ENCODE measurements at places on chromosomes 11 and 22. TPM values are rescaled to one million over a fixed set of nuclear protein-coding genes. Genes with fewer than 3 reads are reported as not detected.

The TMEM86A gene
- total RNA-seq, result 5.6 TPM

DNA sequence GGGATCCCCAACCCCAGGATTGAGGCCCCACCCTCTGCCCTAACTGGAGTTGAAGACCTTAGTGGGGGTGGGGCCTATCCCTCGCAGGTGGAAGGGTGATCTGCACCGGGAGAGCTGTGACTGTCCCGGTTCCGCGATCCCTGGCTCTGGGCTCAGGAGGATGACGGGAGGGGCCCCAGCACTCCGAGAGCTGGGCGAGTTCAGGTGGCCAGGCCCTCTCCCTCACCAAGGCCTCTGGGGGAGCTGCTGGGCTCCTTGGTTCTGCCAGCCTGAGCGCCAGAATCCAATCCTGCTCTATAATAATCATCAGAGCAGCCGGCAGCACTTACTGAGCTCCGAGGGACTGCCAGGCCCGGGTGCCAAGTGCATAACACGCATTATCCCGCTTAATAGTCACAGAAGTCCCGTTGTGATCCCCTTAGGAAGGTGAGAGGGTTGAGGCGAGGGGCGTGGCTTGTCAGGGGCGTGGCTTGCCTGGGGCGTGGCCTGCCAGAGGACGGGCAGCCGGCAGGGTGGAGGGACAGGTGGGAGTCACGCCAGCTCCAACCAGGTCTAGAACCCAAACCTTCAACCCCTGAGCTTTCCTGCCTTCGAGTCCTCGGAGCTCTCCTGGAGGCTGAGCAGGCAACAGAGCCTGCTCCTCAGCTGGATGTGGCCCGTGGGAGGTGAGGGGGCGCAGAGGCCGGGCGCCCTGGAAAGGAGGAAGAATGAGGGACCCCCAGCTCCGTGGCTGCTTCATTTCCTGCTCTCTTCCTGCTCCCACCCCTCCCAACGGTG is 7.3 kb upstream of the SYT7 start:
- DNase-seq, result peak; percentile 67

DNA sequence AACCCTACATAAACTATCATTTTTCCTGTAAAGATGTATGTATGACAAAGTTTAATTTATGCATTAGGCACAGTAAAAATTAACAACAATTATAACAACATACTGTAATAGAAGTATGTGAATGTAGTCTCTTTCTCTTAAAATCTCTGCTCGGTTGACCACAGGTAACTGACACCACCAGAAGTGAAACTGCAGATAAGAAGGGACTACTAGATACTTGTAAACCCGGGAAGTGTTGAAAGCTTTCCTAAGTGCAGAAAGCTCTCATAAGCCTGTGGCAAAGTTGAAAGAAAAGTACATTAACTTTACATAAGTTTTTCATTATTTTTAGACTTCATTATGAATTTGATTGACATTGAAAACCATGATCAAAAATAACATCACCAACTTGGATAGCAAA is 1173.3 kb downstream of the LRRC4C start:
- DNase-seq, result no peak

The MMP7 gene
- 54.5 TPM for total RNA-seq

The SEZ6L gene
- 0.52 TPM for total RNA-seq

- DNase-seq, result no peak
These were observed 353.4 kb downstream of the SOX6 start for GRCh38 chr11:16002942-16003341.

- DNase-seq, result peak; percentile 71
These were observed 1.6 kb upstream of the BRSK2 start for GRCh38 chr11:1387961-1388762.

GRCh38 chr11:66881927-66882452 is 25.1 kb downstream of the LRFN4 start:
- no peak for DNase-seq

The NFRKB gene
- total RNA-seq, result 29.8 TPM

The CFAP300 gene
- total RNA-seq, result 0.52 TPM

The OR4A16 gene
- total RNA-seq, result not detected

The TEX12 gene
- total RNA-seq, result not detected

GRCh38 chr11:14029971-14030920 is 67.7 kb downstream of the SPON1 start:
- DNase-seq, result peak; percentile 60

- DNase-seq, result no peak
These were observed 55.5 kb upstream of the USP47 start for GRCh38 chr11:11786234-11786633.

The TRIM49 gene
- not detected for total RNA-seq

DNA sequence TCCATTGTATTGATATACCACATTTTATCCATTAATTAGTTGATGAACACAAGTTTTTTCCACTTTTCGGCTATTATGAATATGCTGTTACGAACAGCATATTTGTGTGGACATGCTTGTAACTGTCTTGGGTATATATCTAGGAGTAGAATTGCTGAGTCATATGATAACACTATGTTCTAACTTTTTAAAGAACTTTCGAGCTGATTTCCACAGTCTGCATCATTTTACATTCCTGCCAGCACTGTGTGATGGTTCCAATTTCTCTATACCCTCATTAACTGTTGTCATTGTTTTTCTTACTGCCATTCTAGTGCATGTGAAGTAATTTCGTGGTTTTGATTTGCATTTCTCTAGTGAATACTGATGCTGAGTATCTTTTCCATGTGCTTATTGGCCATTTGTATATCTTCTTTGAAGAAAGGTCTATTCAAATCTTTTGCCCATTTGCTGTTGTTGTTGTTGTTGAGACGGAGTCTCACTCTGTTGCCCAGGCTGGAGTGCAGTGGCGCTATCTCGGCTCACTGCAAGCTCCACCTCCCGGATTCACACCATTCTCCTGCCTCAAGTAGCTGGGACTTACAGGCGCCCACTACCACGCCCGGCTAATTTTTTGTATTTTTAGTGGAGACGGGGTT is 7.4 kb upstream of the RCE1 start:
- no peak for DNase-seq

DNA sequence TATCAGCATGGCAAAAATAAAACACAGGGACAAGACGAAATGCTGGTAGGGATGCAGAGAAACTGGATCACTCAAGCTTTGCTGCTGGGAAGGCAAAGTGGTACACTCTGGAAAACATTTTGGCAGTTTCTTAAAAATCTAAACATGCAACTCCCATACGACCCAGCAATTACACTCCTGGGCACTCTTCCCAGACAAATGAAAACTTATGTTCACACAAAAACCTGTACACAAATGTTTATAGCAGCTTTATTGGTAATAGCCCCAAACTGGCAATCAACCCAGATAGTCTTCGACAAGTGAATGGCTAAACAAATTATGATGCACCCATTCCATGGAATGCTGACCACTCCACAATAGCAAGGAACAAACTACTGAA is 35.8 kb upstream of the PRR5 start:
- DNase-seq, result no peak

The PNPLA3 gene
- total RNA-seq, result 0.66 TPM

- no peak for DNase-seq
These were observed 395.2 kb downstream of the RAB38 start for GRCh38 chr11:87780068-87780413.

- no peak for DNase-seq
These were observed 26.4 kb downstream of the CDKN1C start for GRCh38 chr11:2858995-2859698.

GRCh38 chr11:126434950-126435335 is 79.5 kb downstream of the ST3GAL4 start:
- no peak for DNase-seq

The ACR gene
- not detected for total RNA-seq

GRCh38 chr11:24264868-24265267 is 232.0 kb upstream of the LUZP2 start:
- DNase-seq, result no peak

- peak; percentile 9 for DNase-seq
These were observed 133.7 kb downstream of the SNX19 start for GRCh38 chr11:130782361-130783222.

DNA sequence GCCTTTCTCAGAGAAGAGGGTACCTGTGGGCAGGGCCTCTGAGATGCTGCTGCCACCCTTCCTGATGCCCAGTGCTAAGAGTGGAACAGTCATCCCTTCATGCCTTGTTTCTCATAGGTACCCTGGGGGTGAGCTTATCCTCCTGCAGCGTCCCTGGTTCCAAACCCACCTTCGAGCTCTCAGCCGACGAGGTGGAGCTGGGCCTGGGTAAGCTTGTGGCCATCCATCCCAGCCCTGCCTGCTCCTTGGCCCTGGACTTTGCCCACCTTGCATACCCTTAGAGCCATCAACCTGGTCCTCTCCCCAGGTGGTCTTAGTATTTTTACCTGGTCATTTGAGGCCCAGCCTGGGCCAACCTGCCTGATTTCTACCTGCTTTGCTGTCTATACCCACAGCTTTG is 8.7 kb downstream of the TKFC start:
- no peak for DNase-seq

DNA sequence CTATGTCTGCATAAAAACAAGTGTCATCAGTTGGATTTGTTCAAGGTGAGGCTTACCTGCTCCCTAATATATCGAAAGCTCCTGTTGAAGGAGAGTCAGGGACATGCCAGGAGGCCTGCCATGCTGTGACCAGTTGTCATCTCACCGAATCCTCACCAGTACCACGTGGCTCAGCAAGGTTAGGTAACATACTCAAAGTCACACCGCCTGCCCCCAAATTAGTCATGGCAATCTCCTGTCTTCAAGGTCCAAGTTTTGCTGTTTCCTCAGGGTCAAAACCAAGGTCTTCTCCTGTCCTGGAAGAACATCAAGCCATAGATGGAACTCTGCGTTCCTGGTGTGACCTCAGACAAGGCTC is 67.8 kb downstream of the IGLL1 start:
- no peak for DNase-seq

The GNG3 gene
- total RNA-seq, result 1.0 TPM

The ALDH3B1 gene
- total RNA-seq, result 15.2 TPM

DNA sequence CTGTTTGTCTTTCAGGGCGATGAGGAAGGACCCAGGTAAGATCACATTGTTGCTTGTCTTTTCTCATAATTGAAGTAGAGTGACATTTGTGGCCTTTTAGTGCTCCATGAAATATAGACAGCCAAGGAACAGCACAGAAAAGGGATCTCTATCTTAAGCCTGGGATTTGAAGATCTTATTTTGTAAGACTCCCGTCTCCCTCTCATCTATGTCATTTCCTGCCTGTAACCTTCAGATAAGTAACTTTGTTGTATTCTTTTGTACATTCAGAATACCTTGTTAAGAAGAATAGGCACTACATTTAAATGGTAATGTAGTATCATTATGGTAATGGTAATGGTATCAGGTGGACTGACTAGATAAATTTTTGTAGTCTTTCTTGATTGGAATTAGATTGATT is 72.8 kb downstream of the TRIM44 start:
- DNase-seq, result no peak

DNA sequence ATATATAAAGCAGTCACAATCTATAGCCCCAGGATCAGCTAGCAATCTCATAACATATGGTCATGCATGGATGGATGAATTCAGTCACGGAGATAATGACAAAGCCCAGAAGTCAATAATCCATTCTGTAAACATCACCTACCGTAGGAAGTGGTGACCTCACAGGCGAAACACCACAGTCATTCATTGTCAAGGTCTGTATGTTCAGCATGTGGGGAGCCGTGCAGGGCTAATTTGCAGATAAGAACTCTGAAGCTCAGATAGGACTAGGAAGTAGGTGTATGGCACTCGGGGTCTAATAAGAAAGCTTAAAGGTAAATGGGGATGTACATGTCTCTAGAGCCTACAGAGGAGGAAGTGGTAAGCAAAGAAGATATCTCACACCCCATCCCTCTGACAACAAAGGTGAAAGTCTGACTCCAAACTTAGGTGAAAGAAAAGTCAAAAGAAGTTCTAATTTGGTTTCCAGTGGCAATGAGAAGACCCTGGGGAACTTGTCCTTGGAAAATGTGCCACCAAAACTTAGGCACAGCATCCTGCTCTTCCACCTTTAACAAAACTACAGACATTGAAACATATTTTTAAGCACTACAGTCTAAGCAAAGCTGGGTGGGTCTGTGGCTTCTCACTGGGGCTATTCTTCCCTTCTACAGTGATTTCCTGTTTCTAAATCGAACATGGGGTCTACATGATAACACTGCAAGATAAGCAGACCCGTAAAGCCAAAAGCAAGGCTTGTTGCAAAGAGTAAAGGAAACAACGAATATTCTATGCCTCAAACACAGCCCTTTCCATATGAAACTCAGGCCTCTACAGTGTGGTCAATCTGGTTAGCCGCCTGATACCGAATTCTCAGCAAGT is 5.2 kb downstream of the CRTAM start:
- no peak for DNase-seq

- DNase-seq, result no peak
These were observed 25.0 kb upstream of the TMPRSS5 start for GRCh38 chr11:113730887-113731726.

GRCh38 chr11:97225794-97226193 is 836.0 kb downstream of the JRKL start:
- no peak for DNase-seq

DNA sequence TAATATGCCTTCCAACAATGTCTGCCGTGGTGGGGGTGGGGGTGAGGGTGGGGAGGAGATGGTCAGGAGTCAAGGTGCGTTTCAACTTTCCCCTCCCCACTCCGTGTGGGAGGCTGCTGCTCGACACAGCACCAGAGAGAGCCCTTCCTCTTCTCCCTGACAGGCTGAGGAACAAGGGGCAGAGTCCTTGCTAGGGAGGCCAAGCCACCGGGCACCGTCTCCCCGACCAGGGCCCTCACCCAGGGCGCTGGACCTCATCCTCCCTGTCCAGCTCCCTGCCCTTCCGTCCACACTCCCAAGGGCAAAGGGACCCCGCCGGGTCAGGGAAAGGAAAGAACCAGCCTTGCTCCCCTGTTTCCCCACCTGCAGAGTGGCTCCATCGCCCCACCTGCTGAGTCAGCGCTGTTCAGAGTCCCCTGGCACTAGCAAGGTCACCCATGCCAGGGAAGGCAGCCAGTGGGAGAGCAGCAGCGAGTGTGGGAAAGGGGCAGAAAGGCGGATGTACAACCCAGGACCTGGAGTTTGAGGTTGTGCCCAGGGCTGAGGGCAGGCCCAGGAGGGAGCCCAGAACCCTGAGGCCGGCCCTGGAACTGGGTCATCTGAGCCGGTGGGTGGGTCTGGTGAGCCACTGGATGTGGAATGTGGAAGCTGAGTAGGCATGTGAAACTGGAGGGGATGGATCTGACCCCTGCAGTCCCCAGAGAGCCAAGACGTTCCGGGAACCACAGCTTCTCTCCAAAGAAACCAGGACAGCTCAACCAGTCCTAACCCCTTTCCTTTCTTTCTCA is 47.2 kb downstream of the BUD13 start:
- DNase-seq, result peak; percentile 19

- DNase-seq, result no peak
These were observed 96.0 kb downstream of the ABTB2 start for GRCh38 chr11:34261820-34262219.

The LARGE2 gene
- total RNA-seq, result 14.5 TPM

DNA sequence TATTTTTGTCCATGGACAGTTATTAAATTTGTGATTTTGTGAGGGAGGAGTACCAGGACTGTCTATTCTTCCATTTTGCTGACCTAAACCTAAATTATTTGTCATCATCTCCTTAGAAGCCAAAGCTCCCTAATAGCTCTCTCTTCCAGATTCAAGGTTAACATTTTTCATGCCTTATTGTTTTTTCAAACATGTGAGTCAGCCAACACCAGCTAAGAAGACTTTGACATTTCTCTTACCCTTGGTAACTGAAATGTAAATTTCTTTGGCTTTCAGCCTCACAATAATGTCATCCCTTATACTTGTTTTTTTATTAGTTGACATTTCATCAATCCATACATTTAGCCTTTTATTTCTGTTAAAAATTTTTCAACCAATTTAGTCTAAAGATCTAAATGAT is 19.2 kb downstream of the OR52E1 start:
- DNase-seq, result no peak

GRCh38 chr11:73396985-73397384 is 20.8 kb downstream of the RELT start:
- DNase-seq, result no peak
